IPS DF 6.9 (cell line): ENCODE measurements at places on chromosomes 4 and X.

- DNase-seq, result no peak
These were observed 305.7 kb downstream of the ARHGAP24 start for GRCh38 chr4:85780664-85781063.

GRCh38 chrX:63922221-63922620, 137.2 kb upstream of the ARHGEF9 start:
- no peak for DNase-seq

GRCh38 chr4:161496-162284, 37.4 kb downstream of the ZNF718 start:
- DNase-seq, result no peak

DNA sequence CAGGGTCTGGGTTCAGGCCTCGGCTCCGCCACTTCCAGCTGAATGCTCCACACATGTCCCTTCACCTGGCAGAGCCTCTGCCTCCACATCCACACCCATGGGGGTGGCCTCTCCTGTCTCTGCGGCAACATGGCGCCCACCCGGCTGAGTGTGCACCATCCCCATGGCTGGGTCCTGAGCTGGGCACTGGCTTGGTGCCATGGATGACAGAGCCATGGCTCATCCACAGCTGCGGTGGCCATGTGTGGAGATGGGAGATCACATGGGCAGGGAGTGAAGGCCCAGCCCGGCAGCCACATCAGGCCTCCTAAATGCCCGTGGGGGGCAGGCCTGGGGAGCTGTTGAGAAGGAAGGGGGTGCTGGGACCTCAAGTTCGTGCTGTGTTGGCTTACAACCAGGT, 213.7 kb downstream of the AFAP1 start:
- no peak for DNase-seq

GRCh38 chr4:87843936-87844335, 11.2 kb downstream of the MEPE start:
- no peak for DNase-seq

DNA sequence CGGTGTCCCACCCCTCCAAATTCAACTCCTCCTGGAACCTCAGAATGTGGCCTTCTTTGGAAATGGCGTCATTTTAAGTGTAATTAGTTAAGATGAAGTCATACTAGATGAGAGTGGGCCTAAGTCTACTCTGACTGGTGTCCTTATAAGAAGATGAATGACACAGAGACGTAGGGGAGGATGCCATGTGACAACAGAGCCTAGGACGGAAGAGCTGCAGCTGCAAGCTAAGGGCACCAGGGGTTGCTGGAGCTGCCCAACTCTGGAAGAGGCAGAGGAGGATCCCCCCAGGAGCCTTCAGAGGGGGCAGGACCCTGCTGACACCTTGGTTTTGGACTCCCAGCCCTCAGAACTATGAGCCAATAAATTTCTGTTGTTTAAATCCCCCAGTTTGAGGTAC, 115.1 kb downstream of the STK32B start:
- DNase-seq, result no peak

DNA sequence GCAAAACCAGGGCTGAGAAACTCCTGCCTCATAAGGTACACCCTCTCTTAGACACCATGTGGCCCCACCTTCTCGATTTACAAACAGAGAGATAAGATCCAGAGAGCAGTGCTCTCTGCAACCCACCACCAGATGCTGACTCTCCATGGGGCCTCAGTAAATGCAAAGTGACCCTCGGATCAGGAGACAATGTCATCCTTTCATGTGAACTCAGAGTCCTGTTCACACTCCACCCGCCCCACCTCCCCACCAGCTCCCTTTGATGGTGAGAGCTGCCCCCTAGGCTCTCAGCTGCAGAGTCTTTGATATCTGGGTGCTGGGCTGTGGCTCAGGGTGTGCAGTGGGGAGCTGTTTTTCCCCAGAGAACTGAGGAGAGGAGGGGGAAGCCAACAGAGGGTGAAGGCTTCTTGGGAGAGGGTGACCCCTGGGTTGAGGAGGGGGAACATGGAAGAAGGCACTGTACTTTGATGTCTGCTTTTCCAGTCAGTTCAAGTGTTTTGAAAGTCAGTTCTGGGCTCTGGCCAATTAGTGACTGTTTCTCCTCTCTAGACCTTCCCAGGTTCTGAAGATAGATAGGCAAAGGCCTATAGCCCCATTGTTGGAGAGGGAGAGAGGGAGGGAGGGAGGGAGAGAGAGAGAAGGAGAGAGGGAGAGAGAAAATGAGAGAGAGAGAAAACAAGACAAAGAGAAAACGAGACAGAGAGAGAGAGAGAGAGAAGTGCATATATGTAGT, 88.2 kb downstream of the SCD5 start:
- no peak for DNase-seq

DNA sequence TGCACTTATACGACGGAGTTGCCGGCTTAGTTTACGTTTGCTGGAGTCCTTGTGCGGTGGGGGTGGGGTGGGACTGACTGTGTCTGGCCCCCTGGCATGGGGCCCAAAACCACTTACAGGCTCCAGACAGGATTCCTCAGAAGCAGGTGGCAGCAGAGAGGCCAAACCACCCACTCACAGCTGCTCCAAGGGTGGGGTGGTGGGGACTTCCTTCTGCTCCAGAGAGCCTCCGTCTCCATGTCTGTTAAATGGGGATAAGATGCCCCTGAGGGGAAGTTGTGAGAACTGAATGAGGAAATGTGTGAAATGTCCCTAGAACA, 36.7 kb downstream of the PSAPL1 start:
- DNase-seq, result no peak

GRCh38 chrX:107731831-107732502, 43.6 kb downstream of the TSC22D3 start:
- no peak for DNase-seq

GRCh38 chrX:23990455-23990854, 36.5 kb downstream of the KLHL15 start:
- no peak for DNase-seq

DNA sequence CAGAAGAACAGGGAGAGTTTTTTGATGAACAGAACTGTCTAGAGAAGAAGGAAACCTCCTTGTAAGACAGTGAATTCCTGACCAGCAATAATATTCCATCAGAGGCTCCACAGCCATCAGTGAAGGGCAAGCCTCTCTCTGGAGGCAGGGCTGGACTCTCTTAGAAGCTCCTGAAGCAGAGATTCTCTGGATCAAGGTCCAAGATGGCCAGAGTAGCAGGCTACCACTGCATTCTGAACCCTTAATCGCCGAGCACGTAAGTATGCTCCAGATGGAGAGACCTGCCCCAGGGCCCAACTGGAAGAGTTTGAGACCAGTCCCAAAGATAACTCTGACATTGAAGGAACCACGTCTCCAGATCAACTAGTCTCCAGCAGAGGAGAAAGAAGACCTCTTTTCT, 16.4 kb downstream of the GABRE start:
- DNase-seq, result no peak

DNA sequence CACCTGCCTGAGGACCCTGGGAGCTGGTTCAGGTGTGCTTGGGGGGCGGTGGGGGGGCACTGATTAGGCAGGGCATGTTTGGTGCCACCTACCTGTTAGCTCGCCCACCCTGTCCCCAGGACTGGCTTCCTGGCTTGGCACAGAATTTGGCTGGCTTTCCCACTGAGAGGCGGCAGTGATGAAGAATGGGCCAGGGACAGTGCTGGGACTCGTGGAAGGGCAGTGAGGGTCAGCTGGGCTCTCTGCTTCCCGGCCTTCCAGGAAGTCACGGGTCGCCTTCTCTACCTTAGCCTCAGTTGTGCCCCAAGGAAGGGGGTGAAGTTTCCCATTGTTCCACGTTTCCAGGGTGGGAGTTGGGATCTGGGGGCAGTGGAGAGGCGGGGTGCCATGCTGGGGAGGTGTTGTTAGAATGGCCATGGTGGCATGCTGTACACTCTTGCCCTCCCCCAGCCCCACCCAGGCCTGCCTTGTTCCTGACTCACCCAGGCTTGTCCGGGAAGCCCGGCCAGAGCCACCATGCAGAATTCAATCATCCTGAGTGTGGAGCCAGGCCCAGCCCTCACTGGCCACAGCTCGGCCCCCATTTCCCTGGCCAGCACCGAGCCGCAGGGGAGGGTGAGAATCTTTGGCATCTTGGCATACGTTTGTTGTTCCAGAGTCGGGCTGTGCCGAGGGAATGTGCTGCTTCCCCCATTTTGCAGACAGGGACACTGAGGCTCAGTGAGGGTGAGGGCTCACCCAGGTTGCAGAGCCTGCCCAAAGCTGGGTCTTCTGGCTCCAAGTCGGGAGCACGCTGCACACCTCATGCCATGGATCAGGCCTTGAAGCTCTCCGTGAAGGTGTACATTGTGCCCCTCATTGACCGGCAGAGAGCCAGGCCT, 21.9 kb upstream of the GPR78 start:
- DNase-seq, result no peak

- DNase-seq, result peak; percentile 54
These were observed 17.3 kb downstream of the APLN start for GRCh38 chrX:129637217-129638109.

DNA sequence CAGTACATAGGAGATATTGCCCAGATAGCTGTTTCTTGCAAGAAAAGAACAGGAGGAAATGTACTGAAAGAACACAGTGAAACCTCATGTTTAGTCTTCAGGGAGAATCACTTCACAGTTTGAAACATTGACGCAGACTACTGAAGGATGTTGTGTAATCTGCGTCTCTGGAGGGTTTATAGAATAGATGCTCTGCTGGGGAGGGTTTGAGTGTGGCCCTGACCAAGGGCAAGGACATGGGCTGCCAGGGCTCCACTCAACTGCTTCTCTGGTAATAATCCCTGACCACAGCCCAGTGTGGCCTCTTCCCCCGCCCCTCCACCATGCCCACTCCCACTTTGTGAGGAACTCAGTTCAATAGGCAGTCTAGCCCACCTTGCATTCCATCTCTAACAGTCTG, 15.8 kb upstream of the ACE2 start:
- DNase-seq, result no peak

DNA sequence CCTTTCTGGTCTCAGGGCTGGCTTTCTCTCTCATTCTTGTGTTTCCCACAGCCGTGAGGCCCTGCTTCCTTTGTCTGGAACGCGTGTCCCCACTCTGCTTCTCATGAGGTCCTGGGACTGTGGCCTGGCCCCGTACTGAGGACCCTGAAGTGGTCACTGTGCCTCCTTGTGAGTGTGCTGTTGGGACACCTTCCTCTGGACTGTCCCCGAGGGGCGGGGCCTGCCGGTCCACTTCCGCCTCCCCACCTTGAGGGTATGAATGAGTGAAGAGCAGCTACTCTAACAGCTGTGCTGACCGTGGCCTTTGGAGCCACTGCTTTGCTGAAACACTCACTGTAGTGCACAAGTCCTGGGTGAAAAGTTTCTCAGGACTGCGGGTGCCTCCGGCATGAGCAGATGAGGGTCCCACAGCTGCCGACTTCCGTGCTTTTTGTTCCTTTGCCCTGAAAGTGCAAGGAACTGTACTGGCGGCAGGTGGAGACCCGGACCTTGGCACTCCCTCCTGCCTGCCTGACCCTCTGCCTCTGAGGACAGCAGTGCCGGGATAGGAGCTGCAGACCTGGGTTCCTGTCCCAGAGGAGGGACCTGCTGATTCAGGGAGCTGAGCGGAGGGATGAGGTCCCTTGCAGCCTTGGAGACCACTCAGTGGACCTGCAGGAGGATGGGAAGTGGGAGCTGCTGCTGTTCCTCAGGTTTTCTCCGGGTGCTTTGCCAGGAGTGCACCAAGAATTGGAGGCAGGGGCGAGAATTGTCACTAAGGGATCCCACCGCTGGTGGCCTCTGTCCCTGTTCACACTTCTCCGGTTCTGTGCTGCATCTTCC, 38.0 kb downstream of the HTT-AS start:
- no peak for DNase-seq

- DNase-seq, result no peak
These were observed 564.6 kb upstream of the DIPK2B start for GRCh38 chrX:45765281-45765680.

GRCh38 chrX:71107762-71108360, 1.3 kb upstream of the CXorf65 start:
- no peak for DNase-seq

GRCh38 chrX:40420899-40421729, 159.7 kb upstream of the ATP6AP2 start:
- no peak for DNase-seq

- DNase-seq, result no peak
These were observed 6.7 kb upstream of the CITED1 start for GRCh38 chrX:72312311-72312940.

GRCh38 chr4:183101956-183102480, 3.0 kb downstream of the WWC2 start:
- DNase-seq, result no peak

- no peak for DNase-seq
These were observed 7.0 kb downstream of the PCDH10 start for GRCh38 chr4:133156096-133156495.

GRCh38 chrX:19548934-19549333, 33.6 kb upstream of the MAP3K15 start:
- no peak for DNase-seq

DNA sequence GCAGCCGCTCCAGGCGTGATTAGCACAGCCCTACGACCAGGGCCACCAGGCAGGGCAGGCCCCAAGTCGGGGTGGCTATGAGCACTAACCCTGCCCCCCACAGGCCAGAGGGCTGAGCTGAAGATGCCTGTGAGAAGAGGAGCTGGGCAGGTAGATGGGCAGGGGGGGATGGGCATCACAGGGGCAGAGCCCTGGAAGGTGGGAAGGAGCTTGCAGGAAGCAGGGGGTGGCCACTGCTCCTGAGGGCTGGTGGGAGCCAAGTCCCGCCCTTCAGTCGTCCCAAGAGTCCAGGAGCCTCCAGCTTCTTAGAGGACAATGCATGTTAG, 7.3 kb upstream of the MXD4 start:
- no peak for DNase-seq

DNA sequence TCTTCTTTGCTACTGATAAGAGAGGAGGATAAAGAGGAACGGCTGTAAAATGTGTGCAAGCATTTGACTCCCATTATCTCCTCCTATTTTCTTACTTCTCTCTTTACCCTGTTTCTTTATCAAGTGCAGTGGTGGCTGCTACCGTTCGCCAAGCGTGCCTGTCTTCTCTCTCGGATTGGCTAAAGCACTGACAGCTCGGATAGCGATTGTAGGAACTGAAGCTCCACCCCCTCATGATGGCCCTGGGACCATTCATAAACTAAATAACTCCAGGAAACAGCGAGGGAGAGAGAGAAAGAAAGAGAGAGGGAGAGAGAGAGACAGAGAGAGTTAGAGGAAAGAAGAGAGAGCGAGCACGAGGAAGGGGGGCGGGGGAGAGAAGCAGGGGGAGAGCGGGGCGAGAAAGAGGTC, 305 bp upstream of the MAB21L2 start:
- DNase-seq, result no peak

- DNase-seq, result no peak
These were observed 170.9 kb downstream of the RCHY1 start for GRCh38 chr4:75343333-75343732.

GRCh38 chr4:81919223-81919622, 447.5 kb upstream of the RASGEF1B start:
- peak; percentile 20 for DNase-seq

- DNase-seq, result peak; percentile 18
These were observed 343.5 kb downstream of the RAPGEF2 start for GRCh38 chr4:159446266-159446976.

DNA sequence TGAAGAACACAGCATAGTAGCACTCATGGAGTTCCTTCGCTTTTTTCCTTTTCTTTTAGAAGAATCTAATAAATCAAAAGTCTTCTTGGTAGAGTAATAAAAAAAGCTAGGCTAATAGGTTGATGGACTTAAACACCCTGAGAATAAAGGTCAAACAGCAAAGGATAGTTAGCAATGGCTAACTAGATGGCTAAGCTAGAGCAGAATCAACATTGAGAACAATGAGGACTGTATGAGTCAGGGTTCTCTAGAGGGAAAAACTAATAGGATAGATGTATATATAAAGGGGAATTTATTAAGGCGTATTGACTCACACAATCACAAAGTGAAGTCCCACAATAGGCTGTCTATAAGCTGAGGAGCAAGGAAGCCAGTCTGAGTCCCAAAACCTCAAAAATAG, 550.9 kb downstream of the GLUD2 start:
- no peak for DNase-seq
